Bladder microvascular endothelial cell (primary cell): ENCODE measurements at places on chromosomes 1 and 21. TPM values are rescaled to one million over a fixed set of nuclear protein-coding genes. Genes with fewer than 3 reads are reported as not detected.

NBPF6 gene
- not detected in 2 replicates for total RNA-seq

DNASE2B gene
- total RNA-seq = under 0.01 TPM in 1 of 2 replicates, not detected in the other

KCNT2 gene
- 0.13 TPM in 1 of 2 replicates, not detected in the other for total RNA-seq

FCER1A gene
- not detected in 2 replicates for total RNA-seq

TSHB gene
- not detected in 2 replicates for total RNA-seq

SPRR2B gene
- total RNA-seq = not detected in 2 replicates

LRRC71 gene
- 0.16 and 0.19 TPM in 2 replicates for total RNA-seq

KIF2C gene
- 15.7 and 26.4 TPM in 2 replicates for total RNA-seq

KCNAB2 gene
- total RNA-seq = 1.6 and 2.7 TPM in 2 replicates

MPL gene
- 0.06 TPM in 1 of 2 replicates, not detected in the other for total RNA-seq

LRRC7 gene
- total RNA-seq = under 0.01 and 0.19 TPM in 2 replicates

NUP210L gene
- total RNA-seq = 0.06 and 0.16 TPM in 2 replicates

GJC2 gene
- total RNA-seq = 0.49 and 4.9 TPM in 2 replicates

DIPK1A gene
- total RNA-seq = 0.25 and 0.32 TPM in 2 replicates

ATP6V1G3 gene
- total RNA-seq = not detected in 2 replicates

DENND2D gene
- total RNA-seq = 0.49 and 3.1 TPM in 2 replicates

UTP25 gene
- 3.7 and 10.8 TPM in 2 replicates for total RNA-seq

RGS4 gene
- total RNA-seq = 12.0 and 29.3 TPM in 2 replicates

ERICH3 gene
- total RNA-seq = not detected in 2 replicates

IVL gene
- not detected in 2 replicates for total RNA-seq

PARP1 gene
- 86.3 and 159 TPM in 2 replicates for total RNA-seq

TNFAIP8L2 gene
- 0.16 TPM in 1 of 2 replicates, not detected in the other for total RNA-seq

RNU1-1 gene
- total RNA-seq = 509 and 6,751 TPM in 2 replicates

S100A1 gene
- under 0.01 TPM in 1 of 2 replicates, not detected in the other for total RNA-seq

BARHL2 gene
- under 0.01 TPM in 1 of 2 replicates, not detected in the other for total RNA-seq

SPRR3 gene
- total RNA-seq = not detected in 2 replicates

FAM151A gene
- not detected in 2 replicates for total RNA-seq

HRNR gene
- total RNA-seq = not detected in 2 replicates

GPR37L1 gene
- total RNA-seq = not detected in 2 replicates

DPH5 gene
- total RNA-seq = 11.2 and 16.0 TPM in 2 replicates

NBPF4 gene
- total RNA-seq = not detected in 2 replicates

KLHDC9 gene
- total RNA-seq = 1.5 and 1.6 TPM in 2 replicates

LINGO4 gene
- total RNA-seq = not detected in 2 replicates

ERI3 gene
- total RNA-seq = 24.3 and 28.3 TPM in 2 replicates

DAB1 gene
- not detected in 2 replicates for total RNA-seq

NFASC gene
- total RNA-seq = under 0.01 and 0.06 TPM in 2 replicates

GSTM5 gene
- total RNA-seq = not detected in 2 replicates

RNF186 gene
- not detected in 2 replicates for total RNA-seq

TPTE gene
- total RNA-seq = not detected in 2 replicates

C1QC gene
- not detected in 2 replicates for total RNA-seq

RHBDL2 gene
- 0.16 and 0.63 TPM in 2 replicates for total RNA-seq

ZNF593OS gene
- not detected in 2 replicates for total RNA-seq

PADI4 gene
- not detected in 2 replicates for total RNA-seq

CHIA gene
- total RNA-seq = not detected in 2 replicates

BRINP3 gene
- not detected in 2 replicates for total RNA-seq

TFF2 gene
- not detected in 2 replicates for total RNA-seq

LCE1D gene
- not detected in 2 replicates for total RNA-seq

ADAMTS4 gene
- total RNA-seq = 9.7 and 9.9 TPM in 2 replicates

CELA3A gene
- total RNA-seq = not detected in 2 replicates

FCGR3B gene
- total RNA-seq = not detected in 2 replicates

NBPF10 gene
- under 0.01 and 0.63 TPM in 2 replicates for total RNA-seq

TFAP2E gene
- total RNA-seq = 0.06 TPM in 1 of 2 replicates, not detected in the other

CELA2B gene
- total RNA-seq = not detected in 2 replicates

MFAP2 gene
- 4.5 and 40.3 TPM in 2 replicates for total RNA-seq
